ENCODE measurements at places on chromosomes 2 and 18.

GRCh38 chr2:74858281-74858680 is 24.4 kb downstream of the HK2 start:
- DNase-seq, result no peak

GRCh38 chr2:55425431-55425831 is 5.8 kb upstream of the CCDC88A start:
- DNase-seq, result peak; percentile 70

DNA sequence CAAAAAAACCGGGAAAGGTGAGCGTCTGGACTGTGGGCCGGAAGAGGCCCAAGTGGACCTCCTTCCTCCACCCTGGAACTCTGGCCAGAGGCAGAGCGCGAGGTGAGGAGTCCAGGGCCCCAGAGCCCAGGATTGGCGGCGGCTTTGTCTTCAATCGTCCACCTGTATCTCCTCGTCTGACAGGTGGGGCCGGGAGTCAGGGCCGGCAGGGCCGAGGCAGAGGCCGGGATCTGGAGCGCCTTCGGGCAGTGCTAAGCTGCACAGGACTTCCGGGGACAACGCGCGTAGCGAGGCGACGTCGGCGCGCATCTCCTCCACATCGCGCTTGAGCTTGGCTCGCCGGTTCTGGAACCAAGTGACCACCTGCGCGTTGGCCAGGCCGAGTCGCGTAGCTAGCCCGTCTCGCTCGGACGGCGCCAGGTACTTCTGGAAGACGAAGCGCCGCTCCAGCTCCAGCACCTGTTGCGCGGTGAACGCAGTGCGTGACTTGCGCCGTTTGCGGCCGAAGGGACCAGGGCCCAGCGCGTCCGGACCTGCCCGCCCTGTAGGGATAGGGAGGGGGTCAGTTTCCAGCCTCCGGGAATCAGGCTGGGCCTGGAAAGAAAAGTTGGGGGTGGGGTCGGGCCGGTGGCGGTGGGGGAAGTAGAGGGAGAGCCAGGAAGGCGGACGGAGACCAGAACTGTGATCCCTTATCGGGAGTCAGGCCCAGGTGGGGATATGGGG is 1.5 kb downstream of the LBX2 start:
- DNase-seq, result no peak

GRCh38 chr18:63834471-63835113 is 52.9 kb upstream of the SERPINB2 start:
- DNase-seq, result no peak

- DNase-seq, result no peak
Measured at GRCh38 chr2:69089998-69090397, 77.0 kb downstream of the ANTXR1 start.

DNA sequence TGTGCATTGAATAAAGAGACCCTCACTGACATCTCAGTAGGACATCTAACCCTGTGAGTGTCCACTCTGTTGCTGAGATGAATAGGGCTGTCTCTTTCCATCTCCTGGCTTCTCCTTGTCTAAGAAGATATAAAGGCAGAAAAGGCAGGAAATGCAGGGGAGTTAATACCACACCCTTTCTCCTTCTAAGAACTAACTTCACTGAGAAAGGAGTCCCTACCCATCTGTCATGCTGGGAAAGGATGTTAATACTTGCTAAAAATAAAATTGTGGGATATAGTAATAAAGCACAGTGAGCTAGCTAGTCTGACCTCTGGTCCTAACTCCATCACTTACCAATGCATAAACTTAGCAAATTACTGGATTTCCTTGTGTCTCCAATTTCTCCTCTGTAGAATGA is 213.9 kb upstream of the FIGN start:
- no peak for DNase-seq

GRCh38 chr2:234494361-234495250 is 2.3 kb downstream of the ARL4C start:
- DNase-seq, result peak; percentile 59

DNA sequence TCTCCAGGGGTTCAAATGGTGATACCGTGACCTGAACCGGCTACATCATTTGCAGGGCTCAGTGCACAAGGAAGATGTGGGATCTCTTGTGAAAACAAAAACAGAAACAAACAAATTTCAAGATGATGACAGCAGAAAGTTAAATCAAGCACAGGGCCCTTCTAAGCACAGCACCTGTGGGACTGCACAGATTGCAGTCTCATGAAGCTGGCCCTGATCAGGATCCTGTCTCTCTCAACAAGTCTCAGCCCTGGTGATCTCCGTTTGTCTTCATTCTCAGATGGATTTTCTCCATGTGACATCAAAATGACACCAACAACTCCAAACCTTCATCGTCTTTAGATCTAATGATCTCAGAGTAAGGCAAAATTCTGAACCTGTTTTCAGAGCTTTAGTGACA is 39.7 kb downstream of the LTBP1 start:
- DNase-seq, result no peak

- peak; percentile 74 for DNase-seq
Measured at GRCh38 chr18:61602836-61603235, 269.6 kb downstream of the CDH20 start.

GRCh38 chr2:8121826-8122513 is 559.9 kb upstream of the ID2 start:
- peak; percentile 45 for DNase-seq

- peak; percentile 27 for DNase-seq
Measured at GRCh38 chr2:181916726-181917718, 25.5 kb downstream of the ITPRID2 start.

DNA sequence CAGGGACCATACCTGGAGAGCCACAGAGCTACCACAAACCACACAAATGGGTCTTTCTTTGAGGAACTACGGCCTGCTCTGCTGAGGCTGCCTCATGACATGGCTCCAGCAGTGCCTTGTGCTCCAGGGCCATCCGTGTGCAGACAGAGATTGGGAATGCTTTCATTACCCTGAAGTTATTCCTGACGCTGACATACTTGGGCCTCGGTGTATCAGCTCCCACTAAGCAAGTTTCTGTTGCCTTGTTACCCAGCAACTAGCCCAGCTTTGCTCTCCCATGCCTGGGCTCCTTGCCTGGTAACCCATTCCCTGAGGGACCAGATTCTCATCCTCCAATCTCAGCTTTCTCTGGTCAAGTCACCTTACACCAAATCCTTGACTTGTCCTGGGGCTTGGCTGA is 80.3 kb upstream of the FZD7 start:
- no peak for DNase-seq

- DNase-seq, result no peak
Measured at GRCh38 chr2:121090088-121090715, 194.8 kb downstream of the TFCP2L1 start.

GRCh38 chr18:73669297-73669696 is 478.3 kb downstream of the FBXO15 start:
- DNase-seq, result peak; percentile 57

Measured in fibroblast of skin of scalp (primary cell).